ENCODE measurements at places on chromosomes 1 and 21.

DNA sequence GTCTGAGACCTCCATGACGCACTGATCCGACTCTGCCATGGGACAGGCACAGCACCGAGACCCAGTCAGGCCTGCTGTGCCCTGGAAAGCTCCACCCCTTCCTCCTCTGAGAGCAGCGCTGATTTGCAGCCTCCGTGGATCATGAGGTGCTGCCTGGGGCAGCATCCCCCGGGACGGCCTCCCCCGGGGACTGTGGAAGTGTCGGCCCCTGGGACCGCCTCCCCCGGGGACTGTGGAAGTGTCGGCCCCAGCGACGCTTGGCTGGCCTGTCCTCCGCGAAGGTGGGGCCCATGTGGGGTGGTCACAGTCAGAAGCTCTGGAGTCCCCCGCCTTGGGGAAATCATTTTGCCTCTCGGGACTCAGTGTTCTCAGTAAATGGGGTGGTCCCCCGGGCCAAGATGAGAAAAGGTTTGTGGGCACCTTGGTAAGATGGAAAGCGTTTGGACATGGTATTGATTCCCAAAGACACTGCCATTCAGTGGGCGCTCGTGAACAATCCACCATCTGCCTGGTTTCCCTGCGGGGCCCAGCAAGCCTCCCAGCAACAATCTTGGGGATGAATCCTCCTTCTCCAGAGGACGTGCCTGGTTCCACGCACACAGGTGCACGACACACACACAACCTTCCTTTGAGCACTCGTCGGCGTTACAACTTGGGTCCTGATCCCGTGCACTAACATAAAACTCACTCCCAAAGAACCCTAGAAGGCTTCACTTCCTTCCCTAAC is 3.0 kb downstream of the TFF2 start:
- DNase-seq = no peak

DNA sequence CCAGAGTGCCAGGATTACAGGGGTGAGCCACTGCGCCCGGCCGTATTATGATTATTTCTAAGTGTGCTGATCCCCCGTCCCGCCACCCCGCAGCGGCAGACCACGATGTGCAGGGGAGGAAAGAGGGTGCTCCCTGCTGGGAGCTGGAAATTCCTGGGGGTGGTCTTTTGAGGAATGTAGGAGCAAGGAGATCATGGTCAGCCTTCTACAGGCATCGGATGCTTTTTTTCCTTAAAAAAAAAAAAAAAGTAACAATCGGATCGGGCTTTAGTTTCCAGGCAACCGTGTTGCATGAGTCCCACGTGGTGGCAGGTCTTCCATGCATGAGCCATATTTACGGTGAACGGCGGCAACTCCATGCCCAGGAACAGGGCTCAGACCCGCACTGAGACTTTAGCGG is 74.2 kb upstream of the COX20 start:
- DNase-seq = no peak

- DNase-seq = no peak
These were observed 16.9 kb upstream of the KRTAP19-5 start for GRCh38 chr21:30518876-30519275.

- DNase-seq = no peak
These were observed 42.3 kb upstream of the NHLH2 start for GRCh38 chr1:115882913-115883902.

DNA sequence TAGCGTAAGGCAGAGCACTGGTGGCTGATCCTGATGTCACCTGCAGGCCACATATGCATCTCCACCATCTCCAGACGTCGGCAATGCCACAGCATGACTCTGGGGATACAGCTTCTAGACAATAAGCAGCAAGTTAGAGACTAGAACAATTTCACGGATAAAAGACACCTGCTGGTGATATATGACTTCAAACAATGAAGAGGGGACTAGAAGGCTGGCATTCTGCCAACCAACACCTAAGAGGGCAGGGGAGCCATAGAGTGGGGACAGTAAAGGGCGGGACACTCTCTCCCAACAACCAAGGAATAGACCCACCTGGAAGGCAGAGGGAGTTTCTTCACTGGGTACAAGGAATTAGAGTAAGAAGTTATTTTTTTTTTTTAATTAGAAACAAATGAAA is 126.7 kb downstream of the SIM2 start:
- no peak for DNase-seq

DNA sequence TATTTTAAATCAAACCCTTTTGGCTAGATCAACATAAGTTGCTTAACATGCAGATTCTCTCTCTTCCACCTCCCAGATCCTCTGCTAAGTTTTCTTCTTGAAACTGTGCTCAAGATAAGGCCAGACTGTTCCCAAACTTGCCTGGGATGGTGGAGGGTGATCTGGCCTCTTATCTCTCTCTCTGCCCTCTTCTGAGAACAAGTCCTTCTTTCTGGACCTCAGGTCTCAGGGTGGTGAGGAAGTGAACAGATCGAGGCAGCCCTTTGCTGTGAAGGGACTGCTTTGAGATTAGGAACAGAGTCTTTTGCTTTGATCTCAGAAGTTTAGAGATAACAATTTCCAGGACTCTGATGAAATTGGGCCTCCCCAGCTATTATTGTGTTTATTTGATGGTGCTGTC is 70.7 kb downstream of the HUNK start:
- no peak for DNase-seq

GRCh38 chr1:54697896-54698295 is 17.8 kb upstream of the TTC4 start:
- no peak for DNase-seq

DNA sequence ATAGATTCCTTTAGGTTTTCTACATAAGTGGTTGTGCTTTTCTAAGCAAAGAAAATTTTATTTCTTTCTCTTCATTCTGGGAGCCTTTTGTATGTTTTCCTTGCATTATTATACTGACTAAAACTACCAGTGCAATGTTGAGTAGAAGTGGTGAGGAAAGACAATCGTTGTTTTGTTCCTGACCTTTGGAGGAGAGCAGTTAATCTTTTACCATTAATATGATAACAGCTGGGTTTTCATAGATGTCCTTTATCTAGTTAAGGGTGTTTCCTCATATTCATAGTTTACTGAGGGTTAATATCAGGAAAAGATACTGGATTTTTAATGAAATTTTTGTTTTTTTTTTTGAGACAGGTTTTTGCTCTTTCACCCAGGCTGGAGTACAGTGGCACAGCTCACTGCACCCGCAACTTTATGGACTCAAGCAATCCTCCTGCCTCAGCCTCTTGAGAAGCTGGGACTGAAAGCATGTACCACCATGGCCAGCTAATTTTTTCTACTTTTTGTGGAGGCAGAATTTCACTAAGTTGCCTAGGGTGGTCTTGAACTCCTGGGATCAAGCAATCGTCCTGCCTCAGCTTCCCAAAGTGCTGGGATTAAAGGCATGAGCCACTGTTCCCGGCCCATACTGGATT is 9.0 kb upstream of the KCTD3 start:
- DNase-seq = no peak

- no peak for DNase-seq
These were observed 80.4 kb upstream of the LRRC53 start for GRCh38 chr1:74592580-74593355.

DNA sequence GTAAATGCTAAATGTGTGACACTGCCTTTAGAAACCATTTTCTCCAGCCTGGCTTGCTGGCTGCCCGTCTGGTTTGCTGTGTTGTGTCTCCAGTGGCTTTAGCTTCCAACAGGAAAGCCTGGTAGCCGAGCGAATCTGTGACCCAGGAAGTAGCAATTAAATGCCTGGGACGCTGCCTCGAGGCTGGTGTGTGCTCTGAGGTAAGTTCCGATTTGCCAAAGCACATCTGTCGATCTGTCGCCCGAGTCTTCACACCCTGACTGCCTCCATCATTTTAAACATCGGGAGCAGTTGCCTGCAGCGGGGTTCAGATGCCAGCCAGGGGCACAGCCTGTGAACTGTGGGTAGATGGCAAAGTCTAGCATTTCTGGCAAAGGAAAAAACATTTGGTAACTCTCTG is 2.2 kb downstream of the MIB2 start:
- no peak for DNase-seq

DNA sequence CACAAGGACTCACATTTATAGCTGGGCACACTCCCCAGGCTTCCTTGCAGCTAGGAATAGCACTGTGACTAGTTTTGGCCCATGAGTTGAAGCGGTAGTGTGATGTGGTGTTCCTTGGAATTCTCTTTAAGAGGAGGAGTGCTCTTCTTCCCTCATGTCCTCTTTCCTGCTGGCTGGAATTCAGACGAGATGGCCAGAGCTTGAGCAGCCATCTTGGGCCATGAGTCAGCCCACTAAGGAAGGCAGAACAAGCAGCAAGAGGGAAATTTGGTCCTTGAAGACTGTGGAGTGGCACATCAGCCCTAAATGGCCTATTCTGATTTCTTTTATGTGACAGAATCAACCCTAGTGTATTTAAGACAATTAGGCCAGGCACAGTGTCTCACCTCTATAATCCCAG is 20.0 kb downstream of the HTR6 start:
- no peak for DNase-seq

GRCh38 chr1:118949315-118949714 is 38.8 kb downstream of the TBX15 start:
- DNase-seq = no peak

- DNase-seq = no peak
These were observed 922.1 kb downstream of the AMY1C start for GRCh38 chr1:104671684-104672353.

- DNase-seq = peak; percentile 38
These were observed 30.8 kb upstream of the ABCG1 start for GRCh38 chr21:42187976-42188653.

DNA sequence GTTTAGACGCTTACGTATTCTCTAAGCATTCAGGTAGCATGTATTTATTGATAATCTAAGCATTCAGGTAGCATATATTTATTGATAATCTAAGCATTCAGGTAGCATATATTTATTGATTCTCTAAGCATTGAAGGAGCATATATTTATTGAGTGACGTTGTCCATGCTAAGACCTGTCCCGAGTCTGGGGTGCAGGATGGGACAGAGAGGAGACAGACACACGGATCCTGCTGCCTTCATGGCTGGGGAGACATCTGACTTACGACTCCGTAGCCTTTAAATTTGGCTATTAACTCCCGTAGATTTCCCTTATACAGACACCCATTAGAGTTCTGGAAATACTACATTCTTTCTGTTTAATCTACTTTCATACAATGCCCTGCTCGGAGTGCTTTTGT is 982 bp downstream of the SCCPDH start:
- DNase-seq = no peak

DNA sequence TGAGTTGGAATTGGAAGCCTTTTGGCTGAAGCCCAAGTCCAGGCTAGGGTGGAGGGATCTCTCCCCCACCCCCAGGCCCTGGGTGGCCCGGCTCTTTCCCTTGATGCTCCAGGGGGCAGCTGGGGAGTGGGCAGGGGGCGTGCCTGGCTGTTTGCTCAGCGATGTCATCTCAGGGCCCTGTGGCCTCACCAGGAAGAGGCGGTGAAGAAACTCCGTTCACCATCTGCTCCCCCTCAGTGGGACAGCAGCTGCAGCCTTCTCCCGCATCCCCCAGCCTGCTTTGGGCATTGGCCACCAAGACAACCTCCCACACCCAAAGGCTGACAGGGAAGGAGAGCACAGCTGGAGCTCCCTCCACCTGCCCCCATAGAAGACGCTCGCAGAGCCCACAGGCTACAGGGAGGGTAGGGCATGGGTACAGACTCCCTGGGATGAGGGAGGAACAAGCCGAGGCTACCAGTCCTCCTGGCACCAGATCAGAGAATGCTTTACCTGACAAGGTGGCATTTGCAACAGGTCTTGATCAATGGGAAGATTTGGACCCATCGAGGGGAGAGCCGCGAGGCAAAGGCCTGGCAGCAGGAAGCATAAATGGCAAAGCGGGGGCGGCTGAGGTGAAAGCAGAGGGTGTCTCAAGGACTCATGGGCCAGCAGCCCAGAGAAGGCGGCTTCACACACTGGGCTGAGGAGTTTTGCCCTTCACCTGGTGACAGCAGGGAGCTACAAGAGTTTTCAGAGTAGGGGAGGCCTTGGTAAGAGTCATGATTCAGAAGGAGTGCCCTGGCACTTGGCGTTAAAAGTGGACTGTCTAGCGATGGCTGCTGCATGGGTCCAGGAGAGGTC is 6.5 kb upstream of the GUCA2A start:
- DNase-seq = no peak

GRCh38 chr1:241622669-241623068 is 17.5 kb downstream of the CHML start:
- DNase-seq = no peak

DNA sequence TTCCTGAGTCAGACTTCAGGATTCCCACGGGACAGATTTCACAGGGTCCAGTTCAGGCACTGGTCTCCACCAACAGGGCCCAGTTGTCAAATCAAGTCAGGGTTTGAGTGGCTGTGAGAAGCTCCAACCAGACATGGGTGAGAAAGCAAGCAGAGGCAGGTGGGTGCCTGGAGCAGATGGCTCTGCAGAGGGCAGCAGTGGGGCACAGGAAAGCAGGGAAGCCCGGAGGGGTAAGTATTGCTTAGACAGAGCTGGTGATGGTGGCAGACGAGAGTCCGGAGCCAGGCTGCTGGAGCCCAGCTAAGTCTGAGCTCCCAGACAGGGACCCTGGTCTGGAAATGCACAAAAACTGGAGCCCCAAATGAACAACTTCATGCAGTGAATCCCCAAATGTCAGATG is 40.4 kb downstream of the RIMS3 start:
- DNase-seq = no peak

GRCh38 chr21:34690793-34691175 is 22.0 kb downstream of the CLIC6 start:
- no peak for DNase-seq

- no peak for DNase-seq
These were observed 558.5 kb downstream of the LRRIQ3 start for GRCh38 chr1:73639494-73639893.
